ENCODE measurements at places on chromosomes 4 and X.
A peak's percentile ranks its signal among the peaks of the same experiment; 100 is the strongest.

DNA sequence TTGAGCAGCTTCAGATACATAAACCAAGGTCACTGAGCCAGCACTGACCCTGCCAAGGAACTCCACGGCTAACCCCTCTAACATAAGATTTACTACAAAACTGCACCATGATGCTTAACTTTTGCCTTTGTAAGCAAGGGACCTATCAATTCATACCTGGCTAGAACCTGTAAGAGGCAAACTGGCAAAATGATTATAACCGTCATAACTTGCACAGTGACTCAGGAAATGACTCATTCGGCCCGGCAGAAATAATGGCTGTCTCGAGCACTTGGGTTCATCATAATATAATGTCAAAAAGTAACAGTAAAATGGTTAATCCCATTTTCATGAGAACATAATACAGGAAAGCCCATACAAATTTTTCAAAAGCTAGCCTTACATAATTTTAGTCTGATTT lies 17.2 kb downstream of the RASGEF1B start:
- DNase-seq: peak; percentile 33

DNA sequence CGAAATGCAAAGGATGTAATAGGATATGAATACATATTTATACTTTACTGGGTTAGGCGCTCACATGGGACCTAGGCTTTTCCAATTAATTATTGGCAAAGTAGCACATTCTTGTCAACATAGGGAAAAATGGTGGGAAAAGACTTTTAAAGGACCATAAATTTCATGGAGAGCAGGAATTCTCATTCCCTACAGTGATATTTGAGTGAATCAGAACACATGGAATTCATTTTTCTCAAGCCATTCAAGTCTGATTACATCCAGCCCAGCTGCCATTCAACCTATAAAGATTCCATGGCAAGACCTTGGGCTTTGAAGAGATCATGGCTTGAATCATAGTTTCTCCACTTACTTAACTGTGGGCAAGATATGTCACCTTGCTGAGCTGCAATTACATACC lies 150.4 kb downstream of the SOWAHB start:
- DNase-seq: no peak

- peak; percentile 16 for DNase-seq
Observed at GRCh38 chr4:81422595-81422994, 49.1 kb downstream of the RASGEF1B start.

DNA sequence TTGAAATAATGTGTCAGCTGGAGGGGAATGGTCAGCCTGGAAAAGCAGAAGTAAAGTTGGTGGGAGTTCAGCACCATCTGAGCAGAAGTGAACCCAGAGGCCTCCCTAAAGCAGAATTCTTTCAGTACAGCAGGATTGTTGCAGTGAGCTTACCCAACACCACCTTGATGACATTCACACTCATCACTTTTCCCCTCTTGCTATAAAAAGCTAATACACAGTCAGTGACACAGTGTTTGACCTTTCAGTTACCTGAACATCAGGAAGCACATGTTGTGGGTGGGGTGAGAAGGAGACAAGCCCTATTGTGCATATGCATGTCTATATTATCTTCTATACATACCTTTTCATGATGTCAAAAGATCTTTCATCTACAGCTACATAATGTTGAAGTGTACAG lies 624.7 kb upstream of the ZFP42 start:
- DNase-seq: no peak

DNA sequence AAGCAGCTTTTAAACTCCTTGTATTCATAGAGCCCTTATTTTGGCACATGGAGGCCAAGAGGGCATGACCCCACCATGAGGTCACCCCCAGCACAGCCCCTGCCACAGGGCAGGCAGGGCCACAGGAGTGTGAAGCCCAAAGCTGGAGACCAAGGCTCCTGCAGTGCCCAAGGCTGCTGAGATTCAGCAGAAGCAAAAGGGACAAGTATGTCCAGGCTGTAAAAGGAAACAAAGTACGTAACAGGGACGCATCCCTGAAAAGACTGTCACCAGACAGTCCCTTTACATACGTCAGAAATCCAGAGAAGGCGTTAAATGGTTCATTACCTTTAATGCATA lies 18.9 kb downstream of the GAK start:
- no peak for DNase-seq
